ENCODE measurements at places on chromosomes 12 and 14.

DNA sequence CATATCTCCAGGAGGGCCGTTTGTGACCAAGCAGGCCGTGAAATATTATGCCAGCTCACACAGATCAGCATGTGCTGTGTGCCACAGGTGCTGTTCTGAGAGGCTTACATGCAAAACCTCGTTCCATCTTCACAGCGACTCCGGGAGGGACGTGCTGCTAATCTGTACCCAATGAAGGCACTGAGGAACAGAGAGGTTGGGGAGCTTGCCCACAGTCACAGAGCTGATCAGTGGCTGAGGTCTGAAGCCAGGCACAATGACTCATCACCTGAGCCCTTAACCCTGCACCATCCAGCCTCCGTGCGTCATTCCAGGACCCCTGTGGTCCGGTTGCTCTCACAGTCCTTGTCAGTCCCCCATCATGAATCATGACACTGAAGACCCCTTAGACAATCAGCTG is 66.7 kb downstream of the SLC6A12 start:
- DNase-seq, result no peak

DNA sequence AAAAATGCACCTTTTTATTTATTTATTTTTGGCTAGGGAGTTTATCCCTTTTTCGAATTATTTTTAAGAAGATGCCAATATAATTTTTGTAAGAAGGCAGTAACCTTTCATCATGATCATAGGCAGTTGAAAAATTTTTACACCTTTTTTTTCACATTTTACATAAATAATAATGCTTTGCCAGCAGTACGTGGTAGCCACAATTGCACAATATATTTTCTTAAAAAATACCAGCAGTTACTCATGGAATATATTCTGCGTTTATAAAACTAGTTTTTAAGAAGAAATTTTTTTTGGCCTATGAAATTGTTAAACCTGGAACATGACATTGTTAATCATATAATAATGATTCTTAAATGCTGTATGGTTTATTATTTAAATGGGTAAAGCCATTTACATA is 14.9 kb upstream of the SNAPC1 start:
- DNase-seq, result no peak

DNA sequence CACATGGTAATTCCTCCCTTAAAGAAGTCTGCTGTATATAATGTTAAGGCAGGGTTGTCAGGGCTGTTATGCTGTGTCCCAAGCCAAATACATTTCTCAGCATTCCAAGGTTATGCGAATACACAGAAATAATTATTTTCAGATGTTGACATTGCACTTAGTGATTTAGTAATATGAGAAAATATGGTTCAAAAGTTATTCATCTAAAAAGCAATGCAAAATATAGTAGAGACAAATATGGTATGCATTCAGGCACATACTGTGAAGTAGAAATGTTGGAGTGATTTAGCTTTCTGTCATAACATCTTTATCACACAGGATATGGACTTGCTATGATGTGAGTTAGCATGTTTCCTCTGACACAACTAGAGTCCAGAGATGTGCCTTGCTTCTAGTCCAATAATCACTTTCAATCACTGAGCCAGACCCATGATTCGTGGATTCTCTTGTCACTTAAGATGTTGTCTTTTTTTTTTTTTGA is 70.0 kb downstream of the PDE3A start:
- DNase-seq, result no peak

- no peak for DNase-seq
Observed at GRCh38 chr12:66319266-66319954, 17.1 kb downstream of the HELB start.

GRCh38 chr12:128807161-128807724 is 16.5 kb downstream of the SLC15A4 start:
- no peak for DNase-seq

GRCh38 chr12:115245020-115245419 is 561.0 kb upstream of the TBX3 start:
- no peak for DNase-seq

DNA sequence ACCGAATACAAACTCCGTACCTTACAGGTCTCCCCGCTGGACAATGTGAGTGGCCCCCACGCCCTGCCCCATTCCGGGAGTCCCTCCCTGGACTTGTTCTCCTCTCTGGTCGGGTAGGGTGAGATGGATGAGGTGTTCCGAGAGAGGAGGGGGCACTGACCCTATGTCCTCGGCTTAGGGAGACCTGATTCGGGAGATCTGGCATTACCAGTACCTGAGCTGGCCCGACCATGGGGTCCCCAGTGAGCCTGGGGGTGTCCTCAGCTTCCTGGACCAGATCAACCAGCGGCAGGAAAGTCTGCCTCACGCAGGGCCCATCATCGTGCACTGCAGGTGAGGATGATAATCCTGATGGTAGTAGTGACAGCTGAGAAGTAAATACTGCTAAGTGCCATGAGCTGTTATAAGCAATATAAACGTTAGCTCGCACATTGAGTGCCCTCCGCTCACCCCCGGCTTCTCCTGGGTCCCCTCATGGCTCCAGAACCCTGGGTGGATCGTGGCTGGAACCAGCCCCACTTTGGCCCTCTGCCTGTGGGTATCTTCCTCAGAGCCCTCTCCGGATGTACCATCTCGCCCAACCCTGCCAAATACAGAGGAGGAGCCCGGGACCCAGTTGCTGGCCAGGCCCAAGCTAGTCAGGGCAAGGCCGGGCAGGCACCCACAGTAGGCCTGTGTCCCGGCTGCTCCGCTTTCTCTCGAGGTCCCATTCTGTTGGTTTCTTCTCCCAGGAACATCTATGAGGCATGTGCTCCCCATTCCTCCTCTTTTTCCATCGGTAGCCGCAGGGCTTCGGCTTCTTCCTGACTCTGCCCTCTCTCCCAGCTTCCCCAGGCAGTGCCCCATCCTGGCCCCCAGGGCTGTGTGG is 6.8 kb downstream of the PTPN6 start:
- no peak for DNase-seq

Measured in right kidney (tissue), 9 donors.